ENCODE measurements at places on chromosomes 1 and 21. TPM values are rescaled to one million over a fixed set of nuclear protein-coding genes. Genes with fewer than 3 reads are reported as not detected.

DNA sequence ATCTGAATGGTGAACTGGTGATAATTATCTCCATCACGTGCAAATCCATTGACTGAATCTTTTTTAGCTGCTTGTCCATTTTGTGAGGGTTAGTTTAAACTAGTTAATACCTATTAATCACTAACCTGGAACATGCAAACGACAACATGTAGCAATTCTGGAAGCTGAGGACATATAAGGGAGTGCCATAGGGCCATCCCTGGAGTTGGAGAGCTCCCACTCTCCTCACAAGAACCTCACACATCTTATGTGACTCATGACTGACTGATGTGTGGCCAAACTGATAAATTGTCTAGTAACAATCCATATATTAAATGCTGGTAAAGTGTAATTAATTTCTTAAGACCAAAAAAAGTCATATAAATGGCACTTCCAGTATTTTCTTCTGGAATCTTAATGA lies 62.9 kb upstream of the HOOK1 start:
- DNase-seq, result no peak

KRTAP19-1 gene
- total RNA-seq, result 18.3 TPM

DNA sequence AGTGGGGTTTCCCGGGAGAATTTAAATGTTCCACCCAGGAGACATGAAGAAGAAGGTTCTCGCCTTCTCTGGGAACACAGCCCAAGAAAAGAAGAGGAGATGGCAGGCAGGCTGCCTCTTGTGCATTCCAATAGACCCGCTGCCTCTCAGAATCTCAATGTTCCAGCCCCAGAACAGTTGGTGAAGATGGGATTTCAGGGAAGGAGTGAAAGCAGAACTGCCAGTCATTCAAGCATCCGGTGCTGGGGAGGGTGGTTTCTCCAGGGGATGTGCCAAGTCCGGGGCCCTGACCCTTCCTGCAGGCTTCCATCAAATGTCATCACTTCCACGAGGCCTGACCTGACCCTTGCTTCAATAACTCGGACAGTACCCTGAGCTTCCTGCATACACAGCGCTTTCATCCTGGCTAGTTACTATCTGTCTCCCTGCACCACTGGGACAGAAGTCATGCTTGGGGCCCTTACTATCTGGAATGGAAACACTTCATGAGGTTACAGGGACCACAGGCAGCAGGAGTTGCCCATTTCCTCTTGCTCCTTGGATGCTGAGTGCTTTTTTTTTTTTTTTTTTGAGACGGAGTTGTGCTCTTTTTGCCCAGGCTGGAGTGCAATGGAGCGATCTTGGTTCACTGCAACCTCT lies 386.6 kb upstream of the POU3F1 start:
- no peak for DNase-seq

- no peak for DNase-seq
Measured at GRCh38 chr1:117112047-117112717, 9.4 kb downstream of the TRIM45 start.

GRCh38 chr1:24896596-24897262 lies 33.3 kb downstream of the RUNX3 start:
- no peak for DNase-seq

All from lower leg skin (tissue), 4 donors.